ENCODE measurements at places on chromosomes 2 and 18. TPM values are rescaled to one million over a fixed set of nuclear protein-coding genes. Genes with fewer than 3 reads are reported as not detected.

SP140L gene
- total RNA-seq: 4.8 TPM

CFAP221 gene
- not detected for total RNA-seq

ITGB6 gene
- total RNA-seq: 33.4 TPM

- peaks cover 11% of the 10 kb centered on the region for H3K4me1 ChIP-seq
- H3K27me3 ChIP-seq: no peaks in the 10 kb centered on the region
- no peak for DNase-seq
- no peaks in the 10 kb centered on the region for H3K36me3 ChIP-seq
These were observed 14.5 kb downstream of the IL1R2 start for GRCh38 chr2:102005989-102006885.

GRCh38 chr2:182456784-182457183, 29.9 kb upstream of the PDE1A start:
- H3K27me3 ChIP-seq: no peaks in the 10 kb centered on the region
- H3K4me1 ChIP-seq: no peaks in the 10 kb centered on the region
- DNase-seq: no peak
- H3K4me3 ChIP-seq: no peak overlapping the region
- no peaks in the 10 kb centered on the region for H3K36me3 ChIP-seq
- no peak overlapping the region for H3K27ac ChIP-seq

DNA sequence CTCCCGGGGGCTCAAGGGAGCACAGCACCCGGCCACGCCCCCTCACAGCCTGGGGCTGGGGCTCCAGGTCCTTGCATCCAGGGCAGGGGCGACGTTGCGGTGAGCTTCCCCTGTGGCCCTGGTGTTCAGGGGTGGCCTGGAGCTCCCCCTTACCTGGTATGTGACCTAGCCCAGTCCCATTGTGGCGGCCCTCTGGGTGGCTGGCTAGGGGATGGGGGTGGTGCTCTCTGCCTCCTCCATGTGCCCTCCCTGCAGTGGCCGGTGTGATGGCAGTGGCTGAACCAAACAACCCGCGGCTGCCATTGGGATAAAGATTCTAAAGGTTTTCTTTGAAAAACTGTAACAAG, 288.3 kb downstream of the RDH14 start:
- H3K4me3 ChIP-seq: no peak overlapping the region
- H3K27ac ChIP-seq: no peak overlapping the region
- no peaks in the 10 kb centered on the region for H3K36me3 ChIP-seq
- no peaks in the 10 kb centered on the region for H3K27me3 ChIP-seq

DNA sequence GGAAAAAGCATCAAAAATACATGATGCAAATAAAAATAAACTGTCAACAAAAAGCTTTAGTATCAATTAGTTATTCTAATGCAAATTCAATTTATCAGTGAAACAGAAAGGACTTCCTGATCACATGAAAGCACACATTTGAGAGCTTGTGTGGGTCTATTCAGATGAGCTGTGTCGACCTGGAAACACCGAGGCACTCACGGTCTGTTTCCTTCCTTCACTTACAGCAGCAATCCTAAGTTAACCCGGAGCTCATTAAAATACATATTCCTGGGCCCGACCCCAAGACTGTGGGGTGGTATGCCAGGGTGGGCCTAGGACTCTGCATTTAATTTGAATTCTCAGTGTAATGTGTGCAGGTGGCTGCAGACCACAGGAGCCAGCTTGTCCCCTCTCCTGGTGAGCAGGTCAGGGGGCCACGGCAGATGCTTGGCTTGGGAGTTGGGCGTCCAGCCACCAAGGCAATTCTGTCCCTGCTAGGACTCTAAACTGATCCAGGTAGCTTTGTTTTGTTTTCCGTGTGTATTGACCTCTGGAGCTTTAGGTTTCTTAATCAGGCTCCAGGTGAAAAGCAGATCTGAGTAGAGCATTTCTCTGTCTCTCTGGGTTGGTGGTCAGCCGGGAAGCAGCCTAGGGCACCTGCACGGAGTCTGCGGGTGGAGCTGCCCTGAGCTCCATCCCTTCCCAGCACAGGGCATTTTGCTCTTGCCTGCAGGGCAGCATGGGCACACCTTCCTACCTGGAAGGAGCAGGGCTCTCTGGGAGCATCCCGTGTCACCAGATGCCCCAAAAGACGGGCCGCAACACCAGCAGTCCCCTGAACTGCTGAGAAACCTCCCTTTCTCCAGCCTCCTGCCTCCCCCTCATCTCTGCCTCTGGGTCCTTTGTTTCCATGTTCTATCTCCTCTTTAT, 9.0 kb downstream of the MBP start:
- H3K36me3 ChIP-seq: no peaks in the 10 kb centered on the region
- no peak for DNase-seq
- H3K4me1 ChIP-seq: peaks cover 24% of the 10 kb centered on the region
- H3K4me3 ChIP-seq: no peak overlapping the region
- no peak overlapping the region for H3K27ac ChIP-seq

- no peak overlapping the region for H3K27ac ChIP-seq
- H3K27me3 ChIP-seq: no peaks in the 10 kb centered on the region
- peaks cover 21% of the 10 kb centered on the region for H3K4me1 ChIP-seq
- no peak for DNase-seq
- H3K4me3 ChIP-seq: no peak overlapping the region
These were observed 21.5 kb downstream of the PRPF40A start for GRCh38 chr2:152695763-152696162.

- no peak for DNase-seq
- H3K4me1 ChIP-seq: peaks cover 10% of the 10 kb centered on the region
- H3K36me3 ChIP-seq: no peaks in the 10 kb centered on the region
- no peak overlapping the region for H3K27ac ChIP-seq
These were observed 270.8 kb upstream of the EPAS1 start for GRCh38 chr2:46026431-46026830.

GRCh38 chr2:12605936-12606335, 110.8 kb upstream of the TRIB2 start:
- no peak for DNase-seq
- H3K27me3 ChIP-seq: no peaks in the 10 kb centered on the region
- no peak overlapping the region for H3K27ac ChIP-seq
- no peak overlapping the region for H3K4me3 ChIP-seq
